ENCODE measurements at places on chromosomes 12 and 14.

- H3K27ac ChIP-seq: no peak overlapping the region
- no peaks in the 10 kb centered on the region for H3K36me3 ChIP-seq
- no peak for DNase-seq
- H3K27me3 ChIP-seq: no peaks in the 10 kb centered on the region
- peaks cover 8% of the 10 kb centered on the region for H3K4me1 ChIP-seq
These were observed 197.0 kb downstream of the ETV6 start for GRCh38 chr12:11846488-11846887.

GRCh38 chr14:78519863-78520262 is 349.7 kb downstream of the NRXN3 start:
- H3K4me3 ChIP-seq: no peak overlapping the region
- peak; percentile 79 for DNase-seq
- H3K4me1 ChIP-seq: no peaks in the 10 kb centered on the region
- no peaks in the 10 kb centered on the region for H3K27me3 ChIP-seq
- H3K36me3 ChIP-seq: no peaks in the 10 kb centered on the region
- H3K27ac ChIP-seq: no peak overlapping the region

DNA sequence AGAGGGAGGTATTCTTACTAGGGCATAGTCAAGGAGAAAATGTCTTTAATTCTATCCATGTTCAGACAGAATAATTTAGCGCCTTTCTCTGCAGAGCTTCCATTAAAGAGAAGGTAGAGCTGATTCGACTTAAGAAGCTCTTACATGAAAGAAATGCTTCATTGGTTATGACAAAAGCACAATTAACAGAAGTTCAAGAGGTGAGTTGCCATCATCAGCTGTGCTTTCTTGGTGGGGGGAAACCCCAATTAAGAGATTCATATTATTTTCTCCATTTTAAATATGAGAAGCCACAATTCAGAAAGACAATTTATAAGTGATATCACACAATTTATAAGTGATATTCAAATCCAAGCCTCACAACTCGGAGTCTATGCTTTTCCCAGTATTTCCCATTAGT is 27.8 kb downstream of the RPGRIP1 start:
- peak overlapping the region; percentile 27 for H3K4me3 ChIP-seq
- peaks cover 10% of the 10 kb centered on the region for H3K4me1 ChIP-seq
- H3K27ac ChIP-seq: peak overlapping the region; percentile 79
- H3K36me3 ChIP-seq: no peaks in the 10 kb centered on the region
- DNase-seq: no peak

- H3K27ac ChIP-seq: peak overlapping the region; percentile 93
- DNase-seq: no peak
- no peaks in the 10 kb centered on the region for H3K27me3 ChIP-seq
- peak overlapping the region; percentile 68 for H3K4me3 ChIP-seq
These were observed 904 bp upstream of the FAM177A1 start for GRCh38 chr14:35044939-35045797.

- H3K27ac ChIP-seq: no peak overlapping the region
- DNase-seq: no peak
- H3K4me1 ChIP-seq: peaks cover 11% of the 10 kb centered on the region
- no peak overlapping the region for H3K4me3 ChIP-seq
- H3K27me3 ChIP-seq: no peaks in the 10 kb centered on the region
These were observed 51.2 kb downstream of the KCNH5 start for GRCh38 chr14:62994096-62994495.

DNA sequence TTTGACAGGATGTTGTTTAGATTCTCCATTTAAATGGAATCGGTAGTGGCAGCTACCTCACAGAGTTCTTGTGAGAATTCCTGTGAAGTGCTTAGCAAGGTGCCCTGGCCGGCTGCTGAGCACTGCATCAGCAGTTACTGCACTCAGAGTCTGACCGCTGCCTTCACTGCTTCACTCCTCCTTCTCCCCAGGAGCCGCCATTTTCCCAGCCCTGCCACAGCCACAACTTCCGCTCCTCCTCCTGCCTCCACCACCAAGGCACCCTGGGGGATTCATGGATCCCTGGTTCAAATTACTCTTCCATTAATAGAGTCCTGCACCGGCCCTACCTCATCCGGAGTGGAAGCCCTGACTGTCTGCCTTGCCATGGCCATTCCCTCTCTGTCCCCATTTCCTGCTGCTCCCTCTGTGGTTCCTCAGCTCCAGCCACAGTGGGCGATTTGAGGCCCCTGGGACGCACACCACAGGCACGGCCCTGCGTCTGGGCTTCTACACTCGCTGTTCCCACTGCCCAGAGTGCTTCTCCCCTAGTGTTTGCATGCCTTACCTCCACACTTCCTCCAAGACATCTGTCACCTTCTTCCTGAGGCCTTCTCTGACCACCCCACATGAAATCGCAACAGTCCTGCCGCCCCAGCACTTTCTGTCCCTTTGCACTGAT is 210.3 kb downstream of the IPO8 start:
- H3K27ac ChIP-seq: no peak overlapping the region
- H3K4me3 ChIP-seq: no peak overlapping the region
- H3K36me3 ChIP-seq: no peaks in the 10 kb centered on the region
- no peaks in the 10 kb centered on the region for H3K4me1 ChIP-seq

DNA sequence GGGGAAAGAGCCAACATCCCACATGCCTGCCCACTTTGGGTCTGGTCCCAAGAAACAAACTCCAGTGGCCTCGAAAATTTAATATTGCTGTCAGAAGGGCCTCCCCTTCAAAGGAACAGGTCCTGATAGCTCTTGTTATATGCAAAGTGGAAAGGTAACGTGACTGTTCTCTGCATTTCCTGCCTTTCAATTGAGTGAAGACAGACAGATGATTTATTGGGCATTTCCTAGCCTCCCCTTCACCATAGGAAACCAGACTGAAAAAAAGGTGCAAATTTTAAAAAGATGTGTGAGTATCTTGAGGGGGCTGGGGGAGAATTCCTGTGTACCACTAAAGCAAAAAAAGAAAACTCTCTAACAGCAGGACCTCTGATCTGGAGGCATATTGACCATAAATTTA is 235.2 kb downstream of the ZFP36L1 start:
- no peak overlapping the region for H3K27ac ChIP-seq
- no peak overlapping the region for H3K4me3 ChIP-seq
- H3K27me3 ChIP-seq: no peaks in the 10 kb centered on the region

GRCh38 chr12:13362260-13362841 is 165.8 kb downstream of the EMP1 start:
- no peaks in the 10 kb centered on the region for H3K4me1 ChIP-seq
- H3K27ac ChIP-seq: no peak overlapping the region
- no peaks in the 10 kb centered on the region for H3K36me3 ChIP-seq
- peak; percentile 71 for DNase-seq

GRCh38 chr12:121010860-121011259 is 5.4 kb downstream of the C12orf43 start:
- DNase-seq: no peak
- no peaks in the 10 kb centered on the region for H3K27me3 ChIP-seq
- peaks cover 5% of the 10 kb centered on the region for H3K4me1 ChIP-seq

DNA sequence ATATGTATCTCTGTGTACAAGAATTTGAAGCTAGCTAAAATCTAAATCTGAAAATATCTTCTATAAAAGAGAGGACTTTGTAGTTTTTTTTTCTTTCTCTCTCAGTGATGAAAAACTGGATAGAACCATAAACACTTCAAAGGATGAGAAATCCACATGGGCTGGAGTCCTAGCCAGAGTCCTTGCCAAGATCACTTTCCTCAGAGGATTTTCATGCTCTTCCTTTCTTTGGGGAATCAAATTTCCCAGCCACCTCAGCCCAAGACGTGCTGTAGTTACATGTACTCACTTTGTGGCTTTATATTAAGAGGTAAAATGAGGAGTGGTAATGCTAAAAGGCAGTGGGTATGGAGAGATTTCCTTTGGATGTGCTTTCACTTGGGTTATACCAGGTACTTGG is 110.3 kb downstream of the SLC38A1 start:
- H3K4me1 ChIP-seq: peaks cover 29% of the 10 kb centered on the region
- H3K27me3 ChIP-seq: no peaks in the 10 kb centered on the region
- no peak overlapping the region for H3K27ac ChIP-seq
- no peaks in the 10 kb centered on the region for H3K36me3 ChIP-seq

GRCh38 chr14:51386983-51387735 is 147.1 kb downstream of the TMX1 start:
- no peak overlapping the region for H3K4me3 ChIP-seq
- peaks cover 8% of the 10 kb centered on the region for H3K4me1 ChIP-seq
- H3K36me3 ChIP-seq: no peaks in the 10 kb centered on the region
- no peak for DNase-seq

GRCh38 chr12:42933461-42934081 is 344.0 kb upstream of the PRICKLE1 start:
- H3K4me3 ChIP-seq: no peak overlapping the region
- H3K4me1 ChIP-seq: no peaks in the 10 kb centered on the region
- H3K27ac ChIP-seq: no peak overlapping the region

GRCh38 chr12:115093261-115093660 is 409.3 kb upstream of the TBX3 start:
- H3K36me3 ChIP-seq: no peaks in the 10 kb centered on the region
- H3K27ac ChIP-seq: no peak overlapping the region
- H3K4me1 ChIP-seq: peaks cover 5% of the 10 kb centered on the region
- no peak for DNase-seq
- no peaks in the 10 kb centered on the region for H3K27me3 ChIP-seq
- H3K4me3 ChIP-seq: no peak overlapping the region

DNA sequence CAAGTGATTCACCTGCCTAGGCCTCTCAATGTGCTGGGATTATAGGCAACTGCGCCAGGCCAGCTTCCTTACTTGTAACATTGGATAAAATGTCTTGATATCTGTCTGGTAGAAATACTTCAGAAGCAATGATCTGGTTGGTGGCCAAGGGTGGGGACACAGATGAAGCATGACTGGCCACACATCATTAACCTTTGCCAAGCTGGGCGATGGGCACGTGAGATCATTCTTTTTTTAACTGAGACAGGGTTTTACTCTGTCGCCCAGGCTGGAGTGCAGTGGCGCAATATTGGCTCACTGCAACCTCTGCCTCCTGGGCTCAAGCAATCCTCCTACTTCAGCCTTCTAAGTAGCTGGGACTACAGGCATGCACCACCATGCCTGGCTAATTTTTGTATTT is 31.1 kb downstream of the PLEKHH1 start:
- peaks cover 10% of the 10 kb centered on the region for H3K36me3 ChIP-seq

GRCh38 chr14:92539419-92539818 is 25.8 kb downstream of the RIN3 start:
- no peak overlapping the region for H3K4me3 ChIP-seq
- H3K27ac ChIP-seq: no peak overlapping the region
- no peaks in the 10 kb centered on the region for H3K27me3 ChIP-seq
- no peaks in the 10 kb centered on the region for H3K36me3 ChIP-seq
- no peak for DNase-seq

- peaks cover 9% of the 10 kb centered on the region for H3K4me1 ChIP-seq
- H3K4me3 ChIP-seq: no peak overlapping the region
- H3K27ac ChIP-seq: no peak overlapping the region
- H3K36me3 ChIP-seq: no peaks in the 10 kb centered on the region
These were observed 70.8 kb downstream of the SRGAP1 start for GRCh38 chr12:63915105-63915800.
